ENCODE measurements at places on chromosomes 4 and X.

DNA sequence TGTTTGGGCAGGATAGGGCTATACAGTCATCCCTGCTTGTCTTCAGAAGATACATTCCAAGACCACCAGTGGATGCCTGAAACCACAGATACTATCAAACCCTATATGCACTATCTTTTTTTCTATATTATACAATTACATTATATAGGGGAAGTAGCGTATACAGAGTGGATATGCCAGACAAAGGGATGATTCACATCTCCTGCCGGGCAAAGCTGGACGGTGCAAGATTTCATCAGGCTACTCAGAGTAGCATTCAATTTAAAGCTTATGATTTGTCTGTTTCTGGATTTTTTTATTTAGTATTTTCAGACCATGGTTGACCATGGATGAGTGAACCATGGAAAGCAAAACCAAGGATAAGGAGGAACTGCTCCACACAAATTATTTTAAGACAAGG is 7.0 kb upstream of the AMTN start:
- no peak for DNase-seq

GRCh38 chr4:180169394-180169793 is 2073.8 kb upstream of the TENM3 start:
- DNase-seq: no peak

DNA sequence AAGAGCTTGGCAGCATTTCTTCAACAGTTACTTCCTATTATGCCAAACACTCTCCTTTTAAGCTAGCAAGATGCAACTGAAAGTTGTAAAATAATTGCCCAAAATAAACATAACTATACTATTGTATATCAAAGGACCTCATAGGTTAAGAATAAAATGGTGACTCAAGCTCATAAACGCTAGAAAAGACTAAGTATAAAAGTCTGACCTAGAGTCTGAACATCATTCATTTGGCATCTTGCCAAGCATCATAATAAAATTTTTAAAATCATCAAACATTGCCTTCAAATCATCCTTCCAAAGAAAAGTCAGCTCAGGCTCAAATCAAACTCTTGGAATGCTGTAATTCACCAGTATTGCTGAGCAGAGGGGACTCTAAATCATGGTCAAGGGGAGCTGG is 281.2 kb downstream of the QDPR start:
- DNase-seq: no peak

DNA sequence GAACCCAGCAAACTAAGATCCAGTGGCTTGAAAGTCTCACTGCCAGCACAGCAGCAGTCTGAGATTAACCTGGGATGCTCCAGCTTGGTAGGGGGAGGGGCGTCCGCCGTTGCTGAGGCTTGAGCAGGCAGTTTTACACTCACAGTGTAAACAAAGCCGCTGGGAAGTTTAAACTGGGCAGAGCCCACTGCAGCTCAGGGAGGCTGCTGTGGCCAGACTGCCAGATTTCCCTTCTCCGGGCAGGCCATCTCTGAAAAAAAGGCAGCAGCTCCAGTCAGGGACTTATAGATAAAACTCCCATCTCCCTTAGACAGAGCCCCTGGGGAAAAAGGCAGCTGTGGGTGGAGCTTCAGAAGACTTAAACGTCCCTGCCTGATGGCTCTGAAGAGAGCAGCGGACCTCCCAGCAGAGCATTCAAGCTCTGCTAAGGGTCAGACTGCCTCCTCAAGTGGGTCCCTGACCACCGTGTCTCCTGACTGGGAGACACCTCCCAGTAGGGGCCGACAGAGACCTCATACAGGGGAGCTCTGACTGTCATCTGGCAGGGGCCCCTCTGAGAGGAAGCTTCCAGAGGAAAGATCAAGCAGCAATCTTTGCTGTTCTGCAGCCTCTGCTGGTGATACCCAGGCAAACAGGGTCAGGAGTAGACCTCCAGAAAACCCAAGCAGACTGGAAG is 45.1 kb upstream of the CDX4 start:
- DNase-seq: no peak

DNA sequence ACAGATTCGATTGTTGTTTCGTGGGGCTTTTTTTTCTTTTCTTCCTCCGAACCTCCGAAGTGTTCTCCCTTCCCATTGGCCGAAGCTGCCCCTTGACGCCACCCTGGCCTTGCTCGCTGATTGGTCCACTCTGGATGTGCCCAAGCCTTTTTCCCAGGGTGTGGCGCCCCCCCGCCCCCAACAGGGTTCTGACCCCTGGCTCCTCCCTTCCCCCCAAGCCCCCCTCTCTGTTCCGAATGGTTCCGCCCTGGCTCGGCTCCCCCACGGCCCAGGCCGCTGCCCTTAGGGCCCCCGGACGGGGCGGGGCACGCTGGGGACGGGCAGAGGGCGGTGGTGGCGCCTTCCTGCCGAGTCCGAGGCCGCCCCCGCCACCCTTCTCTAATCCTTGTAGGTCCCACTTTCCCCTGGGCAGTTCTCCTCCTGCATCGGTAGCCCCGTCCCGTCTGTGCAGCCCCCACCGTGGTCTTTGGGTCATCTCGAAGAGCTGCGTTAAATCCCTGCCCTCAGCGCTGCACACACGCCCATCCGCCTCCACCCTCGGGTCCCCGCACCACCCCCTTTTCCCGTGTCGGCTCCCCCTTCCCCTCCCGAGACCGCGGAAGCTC is 25.5 kb downstream of the UTP14A start:
- DNase-seq: peak; percentile 80

- no peak for DNase-seq
Observed at GRCh38 chr4:78622253-78622979, 70.8 kb downstream of the ANXA3 start.

DNA sequence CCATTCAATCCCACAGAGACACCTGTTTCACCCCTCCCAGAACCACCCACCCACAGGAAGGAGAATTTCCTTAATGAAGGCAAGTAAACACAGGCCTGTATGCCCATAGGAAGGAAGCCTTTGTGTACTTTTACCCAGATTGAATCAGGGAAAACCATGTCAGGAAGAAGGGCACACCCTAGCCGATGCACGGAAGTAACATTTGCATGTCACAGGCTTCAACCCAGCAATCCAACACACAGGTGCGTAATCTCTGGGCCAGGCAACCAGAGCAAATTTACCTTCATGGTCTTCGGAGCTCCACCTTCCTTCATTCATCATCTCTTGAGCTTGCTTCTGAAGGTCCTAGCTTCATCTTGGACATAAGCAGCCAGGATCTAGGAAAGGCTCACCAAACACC is 206.3 kb downstream of the SHROOM3 start:
- DNase-seq: no peak

- no peak for DNase-seq
Observed at GRCh38 chr4:8129136-8129535, 29.5 kb downstream of the ABLIM2 start.

- no peak for DNase-seq
Observed at GRCh38 chr4:145842224-145842887, 96.3 kb downstream of the ZNF827 start.

DNA sequence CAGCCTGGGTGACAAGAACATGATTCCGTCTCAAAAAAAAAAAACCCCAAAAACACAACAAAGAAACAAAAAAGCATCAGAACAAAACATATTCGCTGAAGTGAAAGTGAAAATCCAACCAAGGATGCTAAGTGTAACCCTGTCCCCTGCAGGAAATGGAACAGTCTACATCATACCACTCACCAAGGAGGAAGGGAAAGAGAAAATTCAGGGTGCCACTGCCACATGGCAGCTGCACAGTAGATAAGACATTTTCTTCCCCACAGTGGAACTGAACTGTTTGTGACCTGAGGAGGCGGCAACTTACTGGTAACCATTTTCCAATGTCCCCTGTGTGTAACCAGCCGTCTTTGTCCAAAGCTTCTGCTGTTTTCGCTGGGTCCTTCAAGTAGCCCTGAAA is 28.2 kb upstream of the CENPU start:
- no peak for DNase-seq

- no peak for DNase-seq
Observed at GRCh38 chr4:96497621-96498020, 657.7 kb downstream of the PDHA2 start.

- DNase-seq: no peak
Observed at GRCh38 chr4:74013264-74013663, 14.8 kb upstream of the CXCL5 start.

DNA sequence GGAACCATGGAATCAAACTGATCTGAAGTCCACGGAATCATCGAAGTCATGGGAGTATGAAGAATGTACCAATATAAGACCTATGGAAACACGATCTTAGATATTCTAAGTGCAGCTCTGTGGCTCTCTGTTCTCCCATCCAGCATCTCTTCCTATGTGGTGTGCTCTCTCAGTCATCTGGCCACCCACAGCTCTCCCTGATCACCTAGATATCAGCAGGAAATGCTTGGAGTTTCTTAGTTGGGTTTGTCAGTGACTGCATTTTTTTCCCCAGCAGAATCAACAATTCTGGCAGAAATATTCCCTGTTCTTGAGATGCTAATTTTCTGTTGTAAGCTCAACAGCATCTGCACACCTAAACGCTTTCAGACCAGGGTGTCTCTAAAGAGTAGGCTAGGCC is 94.1 kb downstream of the GC start:
- DNase-seq: no peak

GRCh38 chr4:185879666-185880312 is 67.8 kb upstream of the SORBS2 start:
- no peak for DNase-seq

DNA sequence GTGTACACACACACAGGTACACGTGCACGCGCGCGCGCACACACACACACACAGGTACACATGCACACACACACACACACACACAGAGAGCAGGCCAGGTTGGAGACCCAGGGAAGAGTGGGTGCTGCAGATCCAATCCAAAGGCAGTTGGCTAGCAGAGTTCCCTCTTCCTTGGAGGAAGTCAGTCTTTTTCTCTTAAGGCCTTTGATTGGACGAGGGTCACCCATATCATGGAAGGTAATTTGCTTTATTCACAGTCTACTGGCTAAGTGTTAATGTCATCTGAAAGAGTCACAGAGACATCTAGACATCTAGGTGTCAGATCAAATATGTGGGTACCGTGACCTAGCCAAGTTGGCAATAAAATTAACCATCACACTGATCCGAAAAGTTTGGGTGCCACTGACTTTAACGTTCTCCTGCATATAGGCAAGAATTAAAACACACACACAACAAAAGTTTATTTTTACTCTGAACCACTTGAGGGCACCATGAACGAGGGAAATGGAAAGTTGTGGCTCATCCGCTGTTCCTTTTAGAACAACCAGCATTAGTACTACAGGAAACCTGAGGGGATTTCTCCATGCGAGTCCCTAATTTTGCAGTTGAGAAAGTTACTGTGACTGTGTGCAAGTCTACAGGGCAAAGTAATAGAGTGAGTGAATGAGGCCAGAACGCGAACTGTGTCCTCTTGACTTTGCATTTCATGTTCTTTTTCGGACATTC is 66.0 kb upstream of the STOX2 start:
- DNase-seq: no peak

DNA sequence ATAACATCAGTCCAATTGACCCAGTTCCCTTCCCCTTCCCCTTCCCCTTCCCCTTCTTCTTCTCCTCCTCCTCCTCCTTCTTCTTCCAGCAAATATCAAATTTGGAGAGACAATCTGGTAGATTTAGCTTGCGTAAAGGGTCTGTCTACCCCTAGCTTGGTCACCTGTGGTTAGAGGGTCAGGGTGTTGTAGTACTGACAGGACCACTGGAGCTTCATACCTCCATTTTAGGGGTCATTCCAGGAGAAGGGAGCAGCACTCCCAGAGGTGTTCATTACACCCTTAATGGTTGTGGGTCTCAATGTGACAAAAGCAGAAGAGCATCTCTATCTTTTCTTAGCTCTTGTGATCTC is 3.7 kb upstream of the FGB start:
- DNase-seq: no peak
